CMK (cell line): ENCODE measurements at places on chromosomes 4 and X.

DNA sequence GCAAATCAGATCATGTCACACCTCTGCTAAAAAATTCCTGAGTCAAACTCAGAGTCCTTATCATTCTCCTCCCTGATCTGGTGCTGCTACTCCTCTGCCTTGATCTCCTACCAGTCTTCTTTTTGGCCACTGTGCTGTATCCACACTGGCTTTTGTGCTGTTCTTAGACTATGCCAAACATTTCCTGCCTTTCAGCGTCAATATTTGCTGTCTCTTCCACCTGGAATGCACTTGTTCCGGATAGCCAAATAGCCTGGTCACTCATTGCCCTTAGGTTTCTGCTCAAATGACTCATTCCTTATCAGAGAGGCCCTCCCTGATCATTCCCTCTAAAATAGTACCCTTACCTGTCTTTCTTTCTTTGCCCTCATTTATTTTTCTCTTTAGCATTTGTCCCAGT is 24.4 kb upstream of the RP2 start:
- no peak for DNase-seq

- no peak for DNase-seq
These were observed 99.3 kb upstream of the EGFL6 start for GRCh38 chrX:13469963-13470684.

DNA sequence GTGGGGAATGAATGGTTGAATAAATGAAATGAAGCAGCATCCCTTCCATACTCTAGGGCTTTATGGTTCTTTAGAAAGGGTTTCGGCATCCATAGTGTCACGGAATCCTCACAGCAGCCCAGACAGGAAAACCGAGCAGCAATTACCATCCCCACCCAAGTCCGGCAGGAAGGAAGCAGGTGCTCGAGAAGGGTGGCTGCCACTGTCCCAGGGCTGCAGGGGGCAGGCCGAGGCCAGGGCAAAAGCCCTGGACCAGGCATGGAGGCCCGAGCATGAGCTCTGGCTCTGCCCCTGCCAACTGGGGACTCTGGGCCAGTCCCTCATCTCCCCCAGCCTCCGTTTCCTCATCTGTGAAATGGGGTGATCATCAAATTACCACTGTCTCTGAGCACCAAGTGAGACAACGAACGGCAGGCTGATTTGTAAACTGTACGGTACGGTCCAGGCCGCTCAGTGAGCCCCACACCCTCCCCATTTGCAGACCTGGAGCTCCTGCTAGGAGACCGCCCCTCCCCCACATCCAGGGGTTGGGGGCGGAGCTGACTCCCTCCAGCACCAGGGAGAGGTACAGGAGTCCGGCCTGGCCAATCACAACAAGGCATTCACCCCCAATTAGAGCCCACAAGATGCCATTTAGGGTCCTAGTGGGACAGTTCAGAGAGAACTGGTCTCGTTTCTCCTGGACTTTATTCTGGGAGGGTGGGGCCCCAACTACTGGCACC is 100.4 kb downstream of the WFS1 start:
- DNase-seq = no peak

DNA sequence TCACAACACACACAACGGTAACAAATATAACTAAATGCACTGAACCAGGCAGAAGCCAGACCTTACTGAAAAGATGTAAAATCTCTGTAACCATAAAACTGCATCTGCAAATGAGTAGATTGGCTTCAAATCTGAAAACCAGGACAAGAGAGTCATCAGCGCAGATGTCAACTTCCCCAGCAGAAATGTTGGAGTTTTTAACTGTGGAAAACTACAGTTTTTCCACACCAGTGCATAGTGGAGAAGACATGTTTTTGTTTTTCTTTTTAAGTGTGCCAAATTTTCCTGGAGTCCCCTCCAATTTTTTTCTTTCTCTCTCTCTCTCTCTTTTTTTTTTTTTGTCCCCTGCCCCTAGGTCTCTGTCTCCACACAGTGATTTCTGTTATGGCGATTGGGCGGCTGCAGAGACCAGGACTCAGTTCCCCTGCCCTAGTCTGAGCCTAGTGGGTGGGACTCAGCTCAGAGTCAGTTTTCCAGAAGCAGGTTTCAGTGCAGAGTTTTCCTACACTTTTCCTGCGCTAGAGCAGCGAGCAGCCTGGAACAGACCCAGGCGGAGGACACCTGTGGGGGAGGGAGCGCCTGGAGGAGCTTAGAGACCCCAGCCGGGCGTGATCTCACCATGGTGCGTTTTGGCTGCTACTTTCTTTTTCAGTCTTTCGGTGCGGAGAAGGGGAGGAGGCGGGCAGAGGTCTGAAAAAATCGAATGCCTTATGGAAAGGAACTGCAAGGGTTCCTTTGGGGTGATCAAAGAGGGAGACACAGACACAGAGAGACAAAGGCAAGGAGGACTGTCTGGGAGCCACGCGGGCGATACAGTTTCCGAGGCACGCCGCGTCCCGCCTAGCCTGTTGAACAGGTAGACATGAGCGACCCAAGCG is at the start of gene GUCY1A1:
TSS of gene GUCY1A1 (plus strand) at position 505 of the 878 bp plus-strand sequence. CDS start 30,020 bp downstream, outside the sequence.
- no peak for DNase-seq

GRCh38 chrX:151754047-151754429 is 19.5 kb downstream of the CNGA2 start:
- DNase-seq = no peak

DNA sequence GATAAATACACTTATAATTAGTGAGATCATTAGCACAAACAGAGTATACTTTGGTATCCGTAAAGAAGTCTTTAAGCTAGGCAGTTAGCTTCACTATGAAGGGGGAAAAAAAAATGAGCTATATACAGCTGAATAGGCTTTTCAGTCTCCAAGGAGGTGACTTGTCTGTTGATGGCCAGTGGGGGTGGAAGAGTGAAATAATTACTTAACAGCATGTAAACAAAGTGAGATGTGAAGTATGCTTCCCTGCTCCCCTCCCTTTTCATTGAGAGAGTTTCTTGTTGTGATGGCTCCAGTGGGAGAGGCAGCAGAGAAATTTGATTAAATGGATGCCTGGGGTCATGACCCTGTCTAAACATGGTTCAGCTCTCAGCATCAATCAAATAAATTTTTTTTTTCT is 180.9 kb downstream of the DACH2 start:
- no peak for DNase-seq

DNA sequence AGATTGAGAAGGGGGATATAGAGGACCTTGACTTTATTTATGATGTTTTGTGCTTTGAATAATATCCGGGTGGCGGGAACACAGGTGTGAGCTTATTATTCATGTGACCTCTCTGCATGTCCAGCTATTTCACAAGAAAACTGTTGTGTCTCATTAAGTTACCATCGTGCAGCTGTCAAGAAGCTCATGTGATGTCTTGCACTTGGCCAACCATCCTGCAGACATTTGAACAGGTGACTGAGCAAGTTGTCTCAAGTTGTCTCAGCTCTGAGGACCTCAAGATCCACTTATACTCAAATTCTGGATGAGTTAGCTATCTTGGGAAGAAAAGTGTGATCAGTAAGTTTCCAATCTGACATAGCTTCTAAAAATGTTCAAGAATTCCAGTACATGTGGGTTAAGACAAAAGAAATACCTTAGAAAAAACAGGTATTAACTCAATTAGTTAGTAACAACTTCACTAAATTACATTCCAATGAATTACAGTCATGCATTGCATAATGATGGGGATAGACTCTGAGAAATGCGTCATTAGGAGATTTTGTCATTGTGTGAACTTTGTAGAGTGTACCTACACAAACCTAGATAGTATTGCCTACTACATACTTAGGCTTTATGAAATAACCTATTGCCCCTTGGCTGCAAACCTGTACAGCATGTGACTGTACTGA is 462.2 kb downstream of the INPP4B start:
- DNase-seq = no peak

DNA sequence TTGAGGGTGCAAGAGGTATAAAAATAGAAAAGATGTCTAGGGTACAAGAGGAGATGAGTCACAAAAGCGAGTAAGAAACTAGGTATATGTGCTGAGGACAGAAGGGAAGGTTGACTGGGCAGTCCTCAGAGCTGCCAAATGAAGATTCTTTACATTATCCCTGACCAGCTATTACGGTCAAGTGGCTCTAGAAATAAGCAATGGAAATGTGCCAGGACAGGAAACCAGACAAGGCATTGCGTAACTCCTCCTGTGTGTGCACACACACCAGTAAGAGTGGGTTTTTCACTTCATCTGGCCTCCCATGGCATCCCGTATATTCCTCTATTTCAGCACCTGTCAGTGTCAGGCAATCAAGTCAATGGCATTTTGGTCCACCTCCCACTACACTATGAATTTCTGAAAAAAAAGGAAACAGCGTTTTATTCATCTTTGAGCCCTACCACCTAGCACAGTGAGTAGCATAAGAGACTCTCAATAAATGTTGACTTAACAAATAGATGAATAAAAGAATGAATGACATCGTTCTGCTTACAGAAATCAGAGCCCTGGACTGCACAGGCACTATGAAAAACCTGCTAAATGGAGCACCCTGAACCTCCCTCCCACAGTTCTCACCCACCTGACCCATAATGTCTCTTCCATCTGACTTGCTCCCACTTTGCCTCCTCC is 62.6 kb upstream of the KLF3 start:
- DNase-seq = no peak

DNA sequence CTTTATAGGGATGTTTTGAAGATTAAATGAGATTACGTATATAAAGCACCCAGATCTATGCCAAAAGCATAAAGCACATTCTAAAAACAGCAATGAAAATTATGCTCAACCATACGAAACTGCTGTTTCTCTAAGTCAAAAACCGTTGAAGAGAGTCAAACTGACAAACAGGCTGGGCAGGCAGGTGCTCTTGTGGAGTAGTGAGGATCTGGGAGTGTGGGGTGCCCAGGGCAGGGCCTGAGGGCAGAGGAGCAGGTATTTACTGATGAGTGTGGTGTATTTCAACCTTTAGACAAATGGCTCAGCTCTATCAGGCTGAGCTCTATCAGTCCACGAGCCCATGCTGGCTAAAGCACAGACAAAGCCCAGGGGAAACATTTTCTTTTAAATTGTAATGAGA is 40.4 kb downstream of the RELL1 start:
- DNase-seq = no peak
